BE2C (cell line): ENCODE measurements at places on chromosomes 3 and 15.

- DNase-seq: no peak
Measured at GRCh38 chr3:142889212-142890014, 530 bp upstream of the PCOLCE2 start.

DNA sequence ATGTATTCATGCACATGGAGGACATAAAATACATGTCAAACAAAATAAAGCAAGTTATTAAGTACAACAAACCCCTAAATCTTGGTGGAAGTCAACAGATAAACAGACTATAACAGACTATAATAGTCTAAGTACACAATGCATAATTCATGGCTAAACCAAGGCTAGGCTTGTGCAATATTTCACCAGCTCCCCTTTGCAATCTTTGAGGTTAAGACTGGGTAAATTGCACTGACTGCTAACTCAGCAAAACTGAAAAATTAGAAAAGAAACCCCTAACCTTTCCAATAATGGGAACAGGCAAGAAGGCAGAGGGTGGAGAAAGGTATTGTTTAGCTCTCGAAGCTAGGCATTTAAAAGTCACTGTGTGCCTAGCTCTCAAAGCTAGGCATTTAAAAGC is 304.9 kb upstream of the WNT5A start:
- DNase-seq: no peak

DNA sequence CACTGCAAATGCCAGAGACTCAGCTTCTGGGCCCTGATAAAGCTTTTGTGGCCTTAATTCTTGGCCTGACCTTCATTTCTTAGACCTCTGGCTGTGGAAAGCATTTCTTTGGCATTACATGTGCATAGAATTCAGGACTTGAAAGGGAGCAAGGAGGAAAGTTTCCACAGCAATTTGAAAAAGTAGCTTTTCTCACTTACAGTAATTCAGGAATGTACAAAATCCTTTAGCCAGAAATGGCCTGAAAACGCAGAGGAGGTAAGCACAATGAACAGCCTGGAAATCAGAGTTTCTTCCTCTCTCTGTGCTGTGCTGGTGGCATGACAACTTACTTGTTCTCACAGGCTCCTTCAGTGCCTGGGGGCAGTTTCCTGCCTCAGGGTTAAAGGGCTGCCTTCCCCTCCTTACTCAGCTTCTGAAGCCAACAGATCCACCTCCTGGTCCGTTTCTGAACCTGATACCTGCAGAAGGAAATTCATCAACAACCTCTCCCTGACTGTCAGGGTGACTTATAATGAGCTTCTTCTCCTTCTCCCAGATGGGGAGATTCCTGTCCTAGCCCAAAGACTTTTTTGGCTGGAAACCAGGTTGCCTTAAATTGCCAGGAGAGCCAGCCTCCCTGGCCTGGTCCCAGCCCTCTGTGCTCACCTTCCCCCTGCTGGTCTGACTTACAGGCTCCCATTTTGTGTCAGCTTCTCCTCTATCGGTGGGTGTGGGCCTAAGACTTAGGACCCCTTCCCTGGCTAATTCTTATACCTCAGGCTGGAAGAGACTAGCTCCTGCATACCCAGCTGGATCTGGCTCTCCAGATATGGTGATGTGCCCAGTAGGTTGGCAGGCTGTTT is 102.3 kb downstream of the MYRIP start:
- no peak for DNase-seq

GRCh38 chr15:55589287-55589686 is 1.1 kb upstream of the PYGO1 start:
- DNase-seq: peak; percentile 22

DNA sequence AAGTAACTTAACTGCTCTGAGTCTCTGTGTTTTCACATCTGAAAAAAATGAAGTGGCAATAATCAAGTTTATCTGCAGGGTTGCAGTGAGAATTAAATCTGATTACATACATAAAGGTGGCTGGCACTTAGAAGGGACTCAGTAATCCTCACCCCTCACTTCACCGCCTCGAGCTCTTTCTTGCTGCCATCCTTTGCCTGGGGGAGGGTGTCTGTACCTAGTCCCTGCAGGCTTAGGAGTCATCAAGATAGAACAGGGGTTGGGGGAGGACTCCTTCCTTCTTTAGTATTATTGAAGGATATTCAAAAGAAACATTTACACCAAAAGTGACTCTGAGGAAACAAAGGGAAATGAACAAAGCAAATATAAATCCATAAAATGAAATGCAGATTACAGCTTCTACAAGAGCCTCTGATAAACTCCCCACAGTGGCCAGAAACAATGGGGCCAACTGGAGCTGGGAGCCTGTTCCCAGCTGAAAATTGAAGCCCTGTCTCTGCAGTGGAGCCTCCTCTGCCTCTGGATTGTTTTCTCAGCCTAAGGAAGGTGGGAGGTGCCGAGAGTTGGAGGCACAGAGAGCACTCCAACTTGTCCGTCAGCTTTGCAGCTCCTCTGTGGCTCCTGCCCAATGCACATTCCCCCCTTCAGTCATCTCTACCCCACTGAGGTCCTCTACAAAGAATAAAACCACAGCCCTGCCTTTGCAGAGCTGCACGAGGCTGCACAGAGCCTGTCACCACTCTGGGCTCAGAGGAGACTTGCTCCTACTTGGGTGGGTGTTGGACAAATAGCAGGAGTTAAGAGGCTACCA is 41.8 kb downstream of the CRYGS start:
- DNase-seq: no peak

- peak; percentile 22 for DNase-seq
Measured at GRCh38 chr3:70064194-70064779, 64.8 kb downstream of the SAMMSON start.
